ENCODE measurements at places on chromosomes 6 and 20. TPM values are rescaled to one million over a fixed set of nuclear protein-coding genes. Genes with fewer than 3 reads are reported as not detected.
A peak's percentile ranks its signal among the peaks of the same experiment; 100 is the strongest.

- no peak for DNase-seq
Measured at GRCh38 chr6:154751011-154751800, 18.0 kb downstream of the SCAF8 start.

APOBEC2 gene
- total RNA-seq = 0.57 TPM

RBCK1 gene
- 133 TPM for total RNA-seq

JPH2 gene
- total RNA-seq = 35.2 TPM

DNA sequence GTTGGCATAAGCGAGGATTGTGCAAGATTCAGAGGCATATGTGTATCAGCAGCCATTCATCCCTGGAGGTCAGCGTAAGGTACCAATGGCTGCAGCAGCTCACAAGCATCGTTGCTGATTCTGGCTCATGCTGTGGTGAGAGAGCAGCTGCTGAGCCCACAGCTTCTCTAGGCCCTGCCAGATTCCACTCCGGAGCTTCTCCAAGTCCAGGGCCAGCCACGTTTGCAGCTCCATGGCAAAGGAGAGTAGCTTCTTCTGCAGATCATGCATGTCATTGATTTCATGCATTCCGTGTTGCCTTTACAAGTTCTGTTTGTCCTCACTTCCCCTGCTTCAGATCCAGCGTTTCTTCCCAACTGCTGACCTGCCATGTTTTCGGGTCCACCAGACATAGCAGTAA, 474.8 kb upstream of the ID4 start:
- no peak for DNase-seq

GRCh38 chr6:119524410-119524809, 174.8 kb upstream of the MAN1A1 start:
- no peak for DNase-seq

- DNase-seq = peak; percentile 78
Measured at GRCh38 chr6:32154514-32155161, 697 bp downstream of the PPT2 start.

CLDN20 gene
- not detected for total RNA-seq

DNA sequence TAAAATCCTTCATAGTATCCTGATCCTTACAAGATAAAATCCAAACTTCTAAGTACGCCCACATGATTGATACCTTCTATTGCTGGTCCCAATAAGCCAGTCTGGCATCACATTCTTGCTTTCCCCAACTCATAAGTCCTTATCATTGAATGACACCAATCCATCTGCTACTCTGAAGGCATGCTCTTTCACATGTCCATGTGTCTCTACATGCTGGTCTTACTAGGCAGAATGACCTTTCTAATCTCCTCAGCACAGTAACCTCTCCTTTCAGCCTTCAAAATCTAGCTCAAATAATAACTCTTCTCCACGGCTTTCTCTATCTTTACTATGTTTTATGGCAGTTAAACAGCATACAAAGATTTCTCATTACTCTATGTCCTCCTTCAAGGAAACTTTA, 71.1 kb downstream of the ASCC3 start:
- DNase-seq = no peak

TUBB1 gene
- total RNA-seq = not detected

DNA sequence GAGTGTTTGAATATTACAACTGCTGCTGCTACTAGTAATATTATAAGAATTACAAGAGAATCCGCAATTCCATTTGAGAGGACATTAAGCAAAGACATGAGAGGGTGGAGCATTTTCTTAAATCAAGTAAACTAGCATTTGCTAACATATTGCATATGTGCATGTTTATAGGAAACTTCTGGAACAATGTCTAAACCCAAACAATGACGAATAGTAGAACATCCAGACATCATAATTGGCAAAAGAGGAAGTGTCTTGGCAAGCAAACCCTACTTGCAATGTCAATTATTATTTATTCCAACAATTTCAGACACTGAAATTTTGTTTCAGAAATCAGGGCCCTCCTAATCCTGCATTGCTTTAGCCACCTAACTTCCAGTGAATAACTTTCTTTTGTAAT, 1155.3 kb upstream of the GJE1 start:
- no peak for DNase-seq

GRCh38 chr6:19035461-19036195, 648.5 kb downstream of the RNF144B start:
- no peak for DNase-seq

GRCh38 chr6:168127384-168127868, 48.4 kb upstream of the FRMD1 start:
- no peak for DNase-seq

MLN gene
- total RNA-seq = not detected

DNA sequence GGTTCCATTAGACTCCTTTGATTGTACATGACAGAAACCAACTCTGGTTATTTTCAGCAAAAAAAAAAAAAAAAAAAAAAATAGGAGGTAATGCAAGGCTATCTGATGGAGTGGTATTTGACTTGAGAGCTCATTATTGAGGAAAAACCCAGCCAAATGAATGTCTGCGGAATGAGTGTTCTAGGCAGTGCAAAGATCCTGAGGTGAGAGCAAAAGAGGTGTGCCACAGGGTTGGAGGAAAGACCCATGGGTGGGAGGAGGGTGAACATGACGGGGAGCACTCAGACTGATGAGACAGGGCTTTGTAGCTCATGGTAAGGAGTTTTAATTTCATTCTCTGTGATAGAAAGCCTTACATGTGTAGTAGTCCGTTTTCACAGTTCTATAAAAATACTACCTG, 188.9 kb downstream of the TSHZ2 start:
- no peak for DNase-seq

GRCh38 chr6:118886641-118887040, 7.3 kb upstream of the ASF1A start:
- no peak for DNase-seq

GRCh38 chr20:57451795-57452661, 60.8 kb downstream of the RBM38 start:
- no peak for DNase-seq

LGSN gene
- not detected for total RNA-seq

DNA sequence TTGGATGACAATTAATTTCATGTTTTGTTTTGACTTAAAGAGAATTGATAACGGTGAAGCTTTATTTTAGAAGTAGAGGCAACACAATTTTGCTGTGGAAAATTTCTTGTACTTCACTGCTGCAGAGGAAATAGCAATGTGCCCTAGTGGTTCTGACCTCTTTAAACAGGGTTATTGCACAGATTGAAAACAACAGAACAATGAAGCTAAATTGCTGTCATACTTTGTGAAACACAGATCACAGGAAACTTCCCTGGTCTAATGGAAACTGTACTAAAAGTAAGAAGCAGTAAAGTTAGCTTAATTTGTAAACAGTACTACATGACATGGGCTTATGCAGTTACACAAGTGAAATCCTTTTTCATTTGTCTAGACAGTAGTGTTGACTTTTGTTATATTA, 31.3 kb downstream of the OR2A4 start:
- DNase-seq = no peak

GRCh38 chr6:52984247-52984646, 10.8 kb downstream of the GSTA4 start:
- no peak for DNase-seq

DNA sequence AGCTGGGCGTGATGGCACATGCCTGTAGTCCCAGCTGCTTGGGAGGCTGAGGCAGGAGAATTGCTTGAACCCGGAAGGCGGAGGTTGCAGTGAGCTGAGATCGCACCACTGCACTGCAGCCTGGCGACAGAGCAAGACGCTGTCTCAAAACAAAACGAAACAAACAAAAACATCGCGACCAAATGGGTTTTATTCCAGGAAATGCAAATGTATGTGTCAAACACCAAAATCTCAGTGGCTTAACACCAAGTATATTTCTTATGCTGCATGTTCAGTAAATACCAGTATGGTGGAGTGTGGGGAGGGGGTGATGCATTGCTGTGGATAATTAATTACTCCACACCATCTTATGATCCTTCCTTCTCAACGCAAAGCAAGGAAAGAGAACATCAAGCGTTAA, 28.1 kb downstream of the ACTR5 start:
- DNase-seq = no peak

DNA sequence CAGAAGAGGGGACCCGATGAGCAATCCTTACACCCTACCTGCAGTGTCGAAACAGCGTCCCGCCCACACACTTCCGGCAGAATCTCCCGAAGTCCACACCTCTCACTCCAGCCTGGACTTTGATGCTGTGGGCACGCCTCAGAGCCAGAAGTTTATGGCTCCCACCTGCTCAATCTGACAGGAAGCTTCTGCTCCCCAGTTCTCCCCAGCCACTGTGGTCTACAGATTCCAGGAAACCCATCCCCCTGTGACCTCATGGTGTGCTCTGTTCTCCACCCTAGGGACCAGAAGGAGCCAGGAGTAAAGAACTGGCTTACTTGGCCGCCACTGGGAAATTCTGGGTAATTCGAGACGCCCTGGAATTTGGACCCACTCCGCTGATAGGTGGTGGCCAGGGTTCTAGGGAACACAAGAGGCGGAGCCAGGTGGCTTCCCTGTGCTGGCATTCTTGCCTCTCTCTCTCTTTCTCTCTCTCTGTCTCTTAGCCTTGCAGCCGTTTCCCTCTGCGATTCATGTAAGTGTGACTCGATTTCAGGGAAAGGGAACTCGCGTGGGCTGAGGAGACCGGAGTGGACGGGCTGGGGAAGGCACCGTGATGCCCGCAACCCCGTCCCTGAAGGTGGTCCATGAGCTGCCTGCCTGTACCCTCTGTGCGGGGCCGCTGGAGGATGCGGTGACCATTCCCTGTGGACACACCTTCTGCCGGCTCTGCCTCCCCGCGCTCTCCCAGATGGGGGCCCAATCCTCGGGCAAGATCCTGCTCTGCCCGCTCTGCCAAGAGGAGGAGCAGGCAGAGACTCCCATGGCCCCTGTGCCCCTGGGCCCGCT, at the start of gene TRIM15:
Gene TRIM15, plus strand, starts transcription at position 457 of the 828 bp plus-strand sequence. Its CDS starts 139 bp downstream, at position 596.
- no peak for DNase-seq

GRCh38 chr6:50843842-50844241, 25.2 kb downstream of the TFAP2B start:
- DNase-seq = no peak

GRCh38 chr6:119012521-119012920, 65.9 kb downstream of the FAM184A start:
- no peak for DNase-seq

GRCh38 chr20:52738081-52738480, 234.1 kb upstream of the TSHZ2 start:
- no peak for DNase-seq

GRCh38 chr20:57940376-57940775, 230.6 kb upstream of the PMEPA1 start:
- DNase-seq = no peak

DNA sequence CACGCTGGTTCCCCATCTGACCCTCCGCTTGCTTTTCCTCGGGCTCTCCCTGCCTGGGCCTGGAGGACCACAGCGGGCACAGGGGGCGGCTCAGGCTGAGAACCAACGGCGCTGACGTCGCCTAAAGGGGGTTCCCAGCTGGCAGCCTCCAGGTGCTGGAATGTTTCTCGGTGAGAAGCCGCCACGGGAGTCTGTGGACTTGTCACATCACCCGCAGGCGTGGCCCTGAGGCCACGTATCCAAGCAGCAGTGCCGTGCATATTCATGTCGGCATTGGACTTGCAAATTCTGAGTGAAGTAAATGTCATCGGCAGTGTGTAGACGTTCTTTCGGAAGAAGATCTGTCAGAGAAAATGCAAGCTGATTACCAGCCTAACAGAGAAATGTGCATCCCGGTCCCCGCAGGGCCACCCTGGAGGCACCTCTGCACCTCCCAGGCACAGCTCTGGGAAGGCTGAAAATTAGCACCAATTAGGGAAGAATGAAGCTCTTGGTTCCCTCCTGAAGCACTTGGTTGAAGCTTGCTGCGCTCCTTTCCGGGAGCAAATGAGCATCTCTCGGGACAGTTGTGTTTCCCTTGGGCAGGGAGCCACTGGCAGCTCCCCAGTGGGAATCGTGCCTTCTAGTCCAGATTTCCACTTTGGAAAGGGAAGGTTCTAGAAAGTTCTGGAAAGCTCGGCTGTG, 24.3 kb downstream of the NTSR1 start:
- DNase-seq = no peak

DNA sequence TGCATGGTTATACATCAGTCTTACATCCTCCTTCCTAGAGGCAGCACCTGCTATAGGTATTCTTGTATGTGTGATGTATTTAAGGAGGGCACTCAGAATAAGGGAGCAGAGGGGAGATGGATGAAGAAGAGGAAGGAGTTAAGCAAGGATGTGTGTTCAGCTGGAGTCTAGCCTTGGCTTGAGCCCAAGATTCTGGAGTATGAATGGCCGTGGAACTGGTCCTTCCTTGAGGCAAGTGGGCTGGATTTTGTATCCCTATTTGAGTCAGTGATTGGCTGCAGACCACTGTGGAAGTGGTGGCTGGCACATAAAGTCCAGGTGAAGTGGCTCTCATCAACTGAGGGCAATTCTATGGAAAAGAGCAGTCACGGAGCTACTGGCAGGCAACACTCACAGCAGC, 112.0 kb upstream of the RNF24 start:
- no peak for DNase-seq

- no peak for DNase-seq
Measured at GRCh38 chr6:64250126-64250525, 614.5 kb downstream of the PHF3 start.

- DNase-seq = no peak
Measured at GRCh38 chr6:5701174-5701573, 305.6 kb downstream of the NRN1 start.

- no peak for DNase-seq
Measured at GRCh38 chr20:1861347-1861976, 33.7 kb upstream of the SIRPA start.

TRMT11 gene
- total RNA-seq = 27.4 TPM

DNA sequence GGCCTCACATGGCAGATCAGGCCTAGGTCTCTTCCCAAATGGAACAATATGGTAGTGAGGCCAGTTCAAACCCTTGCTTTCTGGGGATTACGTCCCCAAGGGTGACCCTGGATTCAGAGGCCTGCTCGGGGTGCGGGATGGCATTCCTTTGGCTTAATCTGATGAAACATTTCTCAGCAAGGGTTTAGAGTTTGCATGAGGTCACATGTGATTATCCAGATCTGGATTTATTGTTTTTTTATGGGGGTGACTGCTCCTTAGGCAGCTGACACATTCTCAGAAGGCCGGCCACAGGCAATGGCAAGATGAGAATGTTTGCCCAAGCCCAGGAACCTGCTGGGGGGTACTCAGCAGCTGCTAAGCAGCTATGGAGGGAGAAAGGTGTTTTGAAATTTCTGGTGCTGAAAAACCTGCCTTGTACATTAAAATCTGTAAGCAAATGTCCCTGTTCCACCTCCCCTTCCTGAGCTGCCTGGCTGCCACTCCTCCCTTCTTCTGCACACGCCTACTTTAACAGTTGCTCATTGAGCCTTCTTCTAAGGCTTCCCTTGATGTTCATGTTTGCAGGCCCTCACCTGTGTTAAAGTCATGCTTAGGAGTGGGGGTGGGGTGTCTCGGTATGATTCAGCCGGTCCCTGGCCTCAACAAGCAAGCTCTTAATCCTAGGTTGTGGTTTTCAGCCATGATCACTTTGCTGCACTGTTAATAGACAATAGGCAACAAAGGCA, 37.9 kb upstream of the FUCA2 start:
- no peak for DNase-seq

All from ureter (tissue), 1 donor.